ENCODE measurements at places on chromosomes 4 and X.

DNA sequence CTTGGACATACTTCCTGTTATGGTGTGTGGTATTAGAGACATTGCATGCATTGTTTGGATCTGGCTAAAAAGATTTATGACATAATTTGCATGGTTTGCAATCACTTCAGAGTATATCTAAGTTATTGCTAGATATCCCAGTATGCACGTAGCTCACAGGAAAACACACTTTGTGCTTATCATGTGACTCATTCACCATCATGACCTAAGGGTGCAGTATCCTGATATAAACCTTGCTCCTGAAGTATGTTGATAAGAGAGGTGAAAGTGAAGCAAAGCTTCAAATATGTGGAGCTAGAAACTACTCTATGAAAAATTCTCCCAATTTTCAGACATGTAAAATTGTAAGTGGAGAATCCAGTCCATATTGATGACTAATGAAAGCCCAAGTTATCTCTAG is 46.9 kb upstream of the GRXCR1 start:
- DNase-seq, result no peak

DNA sequence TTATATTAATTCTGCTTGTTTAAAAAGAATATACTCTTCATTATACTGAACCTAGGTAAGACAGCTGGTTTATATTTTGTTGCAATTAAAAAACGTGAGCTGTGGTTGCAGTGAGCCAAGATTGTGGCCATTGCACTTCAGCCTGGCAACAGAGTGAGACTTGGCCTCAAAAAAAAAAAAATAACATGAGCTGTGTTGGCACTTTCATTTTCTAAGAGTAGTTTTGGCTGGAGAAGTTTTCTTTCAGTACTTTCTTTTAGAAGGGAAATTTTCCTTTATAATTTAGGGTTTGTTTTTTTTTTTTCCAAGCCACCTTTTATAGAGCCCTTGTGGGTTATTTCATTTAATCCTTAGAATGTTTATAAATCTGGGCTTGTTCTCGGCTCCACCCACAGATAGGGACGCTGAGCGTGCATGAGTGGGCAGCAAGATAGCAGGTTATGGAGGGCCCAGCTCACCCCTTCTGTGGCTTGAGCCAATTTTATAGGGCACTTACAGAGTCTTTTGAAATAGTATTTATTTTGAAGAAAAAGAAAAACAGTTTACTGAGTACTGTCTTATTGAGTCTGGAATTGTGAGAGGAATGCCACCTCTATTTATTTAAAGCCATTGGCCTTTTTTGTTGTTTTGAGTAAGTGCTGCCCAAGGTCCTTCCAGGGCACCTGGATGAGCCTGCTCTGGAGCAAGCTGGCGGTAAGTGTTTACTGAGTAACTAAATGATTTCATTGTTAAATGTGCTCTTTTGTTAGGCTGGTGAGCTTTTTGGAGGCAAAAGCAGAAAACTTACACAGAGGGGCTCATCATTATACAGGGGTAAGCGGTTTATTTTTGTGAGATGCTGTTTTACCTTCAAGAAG is 60.9 kb downstream of the HTT start:
- no peak for DNase-seq

DNA sequence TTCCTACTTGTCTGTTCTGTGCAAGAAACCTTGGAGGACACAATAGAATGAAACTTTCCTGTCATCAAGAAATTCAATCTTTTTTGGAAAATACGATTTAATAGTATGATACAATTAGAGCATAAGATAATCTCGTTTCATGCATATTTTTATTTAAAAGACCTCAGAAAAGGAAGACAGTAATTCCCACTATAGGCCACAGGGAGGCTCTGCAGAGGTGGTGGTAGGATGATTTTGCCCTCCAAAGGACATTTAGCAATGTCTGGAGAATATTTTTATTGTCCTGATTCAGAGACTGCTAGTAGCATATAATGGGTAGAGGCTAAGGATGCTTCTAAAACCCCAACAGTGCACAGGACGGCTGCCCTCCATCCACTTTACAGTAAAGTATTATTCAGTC is 68.7 kb downstream of the PAK3 start:
- DNase-seq, result no peak

GRCh38 chr4:85522836-85523235 is 47.9 kb downstream of the ARHGAP24 start:
- no peak for DNase-seq

- no peak for DNase-seq
Observed at GRCh38 chr4:189293459-189293858, 647.2 kb upstream of the FRG1 start.

- DNase-seq, result no peak
Observed at GRCh38 chr4:151324752-151325110, 674 bp downstream of the SH3D19 start.

DNA sequence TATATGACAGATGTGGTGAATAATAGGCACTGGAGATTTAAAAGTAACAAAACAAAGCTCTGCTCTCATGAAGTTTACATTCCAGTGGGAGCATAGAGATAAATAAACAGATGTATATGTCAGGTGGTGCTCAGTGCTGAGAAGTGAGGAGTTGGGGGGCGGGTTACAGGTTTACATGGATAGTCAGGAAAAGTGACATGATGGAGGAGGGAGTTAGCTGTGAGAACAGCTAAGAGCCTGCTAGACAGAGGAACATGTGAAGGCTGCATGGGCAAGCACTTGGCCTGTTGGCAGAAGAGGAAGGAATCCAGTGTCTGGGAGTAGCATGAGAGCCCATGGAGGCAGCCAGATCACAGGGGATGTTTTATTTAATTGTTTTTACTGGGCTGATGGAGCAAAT is 10.2 kb upstream of the TMEM156 start:
- no peak for DNase-seq
